ENCODE measurements at places on chromosomes 4 and X.

- no peak overlapping the region for H3K27ac ChIP-seq
- H3K27me3 ChIP-seq, result no peaks in the 10 kb centered on the region
- no peaks in the 10 kb centered on the region for H3K4me1 ChIP-seq
- no peaks in the 10 kb centered on the region for H3K36me3 ChIP-seq
- DNase-seq, result no peak
These were observed 892.8 kb upstream of the DIAPH2 start for GRCh38 chrX:95791876-95792275.

DNA sequence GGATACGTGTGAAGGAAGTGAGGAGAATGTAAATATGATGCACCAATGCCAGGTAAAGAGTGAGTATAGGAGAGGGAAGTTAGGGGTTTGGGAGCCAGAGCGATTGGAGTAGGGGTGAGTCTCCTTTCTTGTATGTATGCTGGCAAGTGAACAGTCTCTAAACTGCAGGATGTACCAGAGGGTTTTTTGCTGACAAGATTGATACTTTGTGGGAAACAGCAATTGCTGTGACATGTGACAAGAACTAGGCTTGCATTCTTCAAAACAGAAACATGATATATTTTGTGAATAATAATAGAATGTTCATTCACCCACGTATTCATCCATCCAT lies 706 bp downstream of the CHIC1 start:
- no peaks in the 10 kb centered on the region for H3K27me3 ChIP-seq
- peak overlapping the region; percentile 59 for H3K4me3 ChIP-seq
- DNase-seq, result no peak
- H3K27ac ChIP-seq, result peak overlapping the region; percentile 80
- H3K36me3 ChIP-seq, result no peaks in the 10 kb centered on the region

GRCh38 chr4:30866907-30867306 lies 146.7 kb downstream of the PCDH7 start:
- H3K4me1 ChIP-seq, result no peaks in the 10 kb centered on the region
- H3K27ac ChIP-seq, result no peak overlapping the region
- no peak for DNase-seq
- H3K27me3 ChIP-seq, result no peaks in the 10 kb centered on the region
- H3K4me3 ChIP-seq, result no peak overlapping the region

GRCh38 chr4:104763554-104764222 lies 269.0 kb upstream of the CXXC4 start:
- DNase-seq, result no peak
- H3K4me1 ChIP-seq, result no peaks in the 10 kb centered on the region
- H3K4me3 ChIP-seq, result no peak overlapping the region
- no peak overlapping the region for H3K27ac ChIP-seq
- H3K36me3 ChIP-seq, result no peaks in the 10 kb centered on the region
- H3K27me3 ChIP-seq, result no peaks in the 10 kb centered on the region

- no peak for DNase-seq
- H3K4me1 ChIP-seq, result no peaks in the 10 kb centered on the region
- H3K27me3 ChIP-seq, result no peaks in the 10 kb centered on the region
- H3K4me3 ChIP-seq, result no peak overlapping the region
- no peak overlapping the region for H3K27ac ChIP-seq
These were observed 165.1 kb downstream of the CFAP299 start for GRCh38 chr4:80500613-80501012.

DNA sequence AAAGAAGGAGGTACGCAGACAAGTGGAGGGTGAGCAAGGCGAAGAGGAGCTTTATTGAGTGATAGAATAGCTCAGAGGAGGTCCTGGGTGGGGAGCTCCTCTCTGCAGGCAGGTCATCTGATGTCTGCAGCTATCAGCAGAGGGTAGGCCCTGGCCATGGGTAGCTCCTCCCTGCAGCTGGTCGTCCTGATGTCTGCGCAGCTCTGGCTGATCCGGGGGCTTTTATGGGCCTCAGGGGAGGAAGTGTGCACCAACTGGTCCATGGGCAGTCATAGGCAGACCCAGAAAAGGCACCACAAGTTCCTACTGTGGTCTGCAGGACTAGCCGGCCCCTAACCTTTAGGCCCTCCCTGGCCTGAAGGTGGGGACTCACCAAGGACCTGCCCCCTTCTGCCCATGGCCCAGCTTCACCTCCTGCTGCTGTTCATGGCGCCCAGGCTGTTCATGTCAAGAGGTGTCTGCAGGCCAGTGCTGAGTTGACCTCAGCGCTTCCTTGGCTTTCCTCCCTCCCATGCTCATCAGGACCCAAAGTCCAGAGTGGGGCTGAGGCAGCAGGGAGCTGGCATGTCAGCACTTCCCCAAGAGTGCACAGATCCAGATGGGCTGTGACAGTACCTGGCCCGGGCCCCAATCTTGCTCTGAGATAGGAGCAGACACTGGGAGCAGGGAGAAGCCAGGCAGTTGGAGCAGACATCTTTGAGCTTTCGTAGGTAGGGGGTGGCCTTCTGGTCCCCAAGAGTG lies 46.1 kb downstream of the ARAP2 start:
- no peaks in the 10 kb centered on the region for H3K4me1 ChIP-seq
- DNase-seq, result no peak
- H3K36me3 ChIP-seq, result peaks cover 20% of the 10 kb centered on the region
- no peaks in the 10 kb centered on the region for H3K27me3 ChIP-seq
- no peak overlapping the region for H3K4me3 ChIP-seq
- H3K27ac ChIP-seq, result no peak overlapping the region

GRCh38 chr4:183675625-183676024 lies 16.5 kb downstream of the TRAPPC11 start:
- no peak overlapping the region for H3K4me3 ChIP-seq
- H3K27ac ChIP-seq, result no peak overlapping the region
- no peaks in the 10 kb centered on the region for H3K4me1 ChIP-seq
- no peak for DNase-seq

DNA sequence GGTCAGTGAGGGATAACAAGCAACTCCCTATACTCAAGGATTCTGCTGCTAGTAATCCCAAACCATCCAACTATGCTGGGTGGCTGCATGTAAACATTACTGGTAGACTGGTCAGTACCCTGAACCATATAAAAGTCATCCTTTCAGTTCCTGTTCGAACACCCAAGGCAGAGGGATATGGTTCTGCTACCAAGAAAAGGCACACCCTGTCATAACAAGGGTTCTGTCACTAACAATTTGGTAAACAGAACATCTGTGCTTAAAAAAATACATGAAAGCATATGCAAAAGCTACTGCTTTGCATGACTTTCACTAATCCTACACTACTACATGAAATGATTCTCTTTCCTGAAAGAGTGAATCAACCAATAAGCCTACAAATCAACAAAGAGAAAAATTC lies 76.8 kb upstream of the MCF2 start:
- H3K4me1 ChIP-seq, result no peaks in the 10 kb centered on the region
- no peaks in the 10 kb centered on the region for H3K27me3 ChIP-seq
- DNase-seq, result no peak
- H3K36me3 ChIP-seq, result peaks cover 10% of the 10 kb centered on the region
- H3K4me3 ChIP-seq, result no peak overlapping the region
- H3K27ac ChIP-seq, result no peak overlapping the region

- no peaks in the 10 kb centered on the region for H3K27me3 ChIP-seq
- no peak overlapping the region for H3K27ac ChIP-seq
- H3K36me3 ChIP-seq, result no peaks in the 10 kb centered on the region
- no peak overlapping the region for H3K4me3 ChIP-seq
These were observed 625.9 kb upstream of the AGA start for GRCh38 chr4:178068136-178068535.

GRCh38 chrX:105553118-105553517 lies 269.2 kb upstream of the NRK start:
- H3K27ac ChIP-seq, result no peak overlapping the region
- H3K4me1 ChIP-seq, result no peaks in the 10 kb centered on the region
- H3K36me3 ChIP-seq, result no peaks in the 10 kb centered on the region
- no peaks in the 10 kb centered on the region for H3K27me3 ChIP-seq
- H3K4me3 ChIP-seq, result no peak overlapping the region

- no peak for DNase-seq
- H3K4me3 ChIP-seq, result no peak overlapping the region
- H3K27me3 ChIP-seq, result no peaks in the 10 kb centered on the region
- no peaks in the 10 kb centered on the region for H3K4me1 ChIP-seq
These were observed 158.7 kb upstream of the CXorf51A start for GRCh38 chrX:146973283-146973682.
